Body of pancreas (tissue), 4 donors: ENCODE measurements at places on chromosomes 5 and 9. TPM values are rescaled to one million over a fixed set of nuclear protein-coding genes. Genes with fewer than 3 reads are reported as not detected.

TEX48 gene
- total RNA-seq, result not detected

CYSRT1 gene
- total RNA-seq, result not detected

CARD6 gene
- total RNA-seq, result 5.4 TPM

MTAP gene
- total RNA-seq, result 10.9 TPM

NUTM2F gene
- not detected for total RNA-seq

SLU7 gene
- 18.8 TPM for total RNA-seq

WNT8A gene
- not detected for total RNA-seq

FOXI1 gene
- not detected for total RNA-seq

CCDC180 gene
- 8.2 TPM for total RNA-seq

BAAT gene
- total RNA-seq, result 2.6 TPM

SLC34A1 gene
- not detected for total RNA-seq

ANGPTL2 gene
- 3.1 TPM for total RNA-seq

WWC1 gene
- total RNA-seq, result 49.4 TPM

RXFP3 gene
- not detected for total RNA-seq

TNFSF8 gene
- total RNA-seq, result not detected

NMUR2 gene
- total RNA-seq, result not detected

OR1Q1 gene
- total RNA-seq, result not detected

KIF12 gene
- total RNA-seq, result 135 TPM

FBP1 gene
- 28.5 TPM for total RNA-seq

GPR151 gene
- total RNA-seq, result not detected

CNTFR gene
- total RNA-seq, result 1.6 TPM

C6 gene
- 50.8 TPM for total RNA-seq

GZMA gene
- total RNA-seq, result not detected

GOLGA2 gene
- total RNA-seq, result 138 TPM

FBXW2 gene
- 16.6 TPM for total RNA-seq

SLC1A1 gene
- 5.2 TPM for total RNA-seq

EXOSC2 gene
- total RNA-seq, result 17.1 TPM

ANAPC2 gene
- 51.7 TPM for total RNA-seq

DNAH5 gene
- 0.99 TPM for total RNA-seq

PCDHB15 gene
- 3.6 TPM for total RNA-seq

CDH18 gene
- 0.78 TPM for total RNA-seq

GABRB2 gene
- total RNA-seq, result under 0.01 TPM

ROR2 gene
- total RNA-seq, result 4.0 TPM

IL31RA gene
- not detected for total RNA-seq

MARCOL gene
- total RNA-seq, result not detected

HAVCR2 gene
- 12.2 TPM for total RNA-seq

CTNND2 gene
- total RNA-seq, result 82.4 TPM

FPGS gene
- total RNA-seq, result 80.4 TPM

CD14 gene
- 19.2 TPM for total RNA-seq

CBY3 gene
- not detected for total RNA-seq

CARTPT gene
- not detected for total RNA-seq

PCDHB14 gene
- total RNA-seq, result 7.3 TPM

F2RL1 gene
- 17.5 TPM for total RNA-seq

RIGI gene
- 6.5 TPM for total RNA-seq

GMCL2 gene
- not detected for total RNA-seq

OBP2A gene
- total RNA-seq, result not detected
